Endothelial cell (in vitro differentiated cells): ENCODE measurements at places on chromosomes 7 and 10.

GRCh38 chr10:17523246-17523753, 68.9 kb upstream of the ST8SIA6 start:
- DNase-seq, result no peak

DNA sequence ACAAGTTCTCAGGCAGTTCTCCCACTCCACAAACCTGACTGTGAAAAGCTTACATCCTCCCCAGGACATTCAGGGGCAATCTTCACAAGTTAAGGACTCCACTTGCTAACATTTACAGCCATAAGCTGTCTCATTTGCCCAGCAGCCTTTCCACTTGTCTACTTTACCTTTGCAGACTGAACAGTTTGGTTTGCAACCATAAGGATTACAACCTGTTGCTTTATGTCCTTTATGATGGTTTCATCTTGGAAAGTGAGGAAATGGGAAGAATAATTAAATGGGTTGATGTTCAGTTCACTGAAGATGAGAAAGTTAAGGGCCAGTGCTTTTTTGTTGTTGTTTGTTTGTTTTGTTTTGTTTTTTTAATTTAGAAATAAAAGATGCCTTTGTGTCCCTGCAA, 92.4 kb downstream of the FAM204A start:
- no peak for DNase-seq

DNA sequence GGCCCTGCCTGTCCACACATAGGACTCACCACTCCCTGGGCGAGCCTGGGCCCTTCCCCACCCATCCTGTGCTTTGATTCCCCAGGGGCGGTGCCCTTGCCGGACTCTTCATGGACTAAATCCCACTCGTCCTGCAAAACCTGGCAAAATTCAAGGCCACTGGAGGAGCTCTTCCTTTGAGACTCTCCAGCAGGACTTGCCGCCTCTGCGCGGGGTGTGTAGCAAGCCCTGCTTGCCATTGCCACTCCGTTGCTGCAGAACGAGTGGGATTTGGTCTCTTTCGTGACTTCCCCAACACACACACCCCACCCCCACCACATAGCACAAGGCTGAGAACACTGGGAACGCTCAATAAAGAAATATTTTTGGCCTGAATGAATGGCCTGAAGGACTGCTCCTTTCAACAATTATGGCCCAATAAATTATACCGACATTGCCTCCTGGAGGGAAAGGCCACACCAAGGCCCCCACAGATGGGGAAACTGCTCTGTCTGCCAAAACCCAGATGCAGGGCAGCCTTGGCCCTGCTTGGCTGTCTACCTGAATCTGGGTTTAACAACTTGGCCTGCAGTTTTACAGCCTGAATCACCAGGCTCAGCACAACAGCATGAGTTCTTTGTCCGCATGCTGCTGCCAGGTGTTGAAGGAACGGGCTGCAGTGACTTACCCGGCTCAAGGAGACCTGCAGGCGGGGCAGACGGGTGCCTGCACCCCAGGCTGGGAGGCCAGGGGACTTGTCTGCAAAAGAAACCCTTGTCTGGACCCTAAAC, 72.8 kb upstream of the KAT6B start:
- no peak for DNase-seq

DNA sequence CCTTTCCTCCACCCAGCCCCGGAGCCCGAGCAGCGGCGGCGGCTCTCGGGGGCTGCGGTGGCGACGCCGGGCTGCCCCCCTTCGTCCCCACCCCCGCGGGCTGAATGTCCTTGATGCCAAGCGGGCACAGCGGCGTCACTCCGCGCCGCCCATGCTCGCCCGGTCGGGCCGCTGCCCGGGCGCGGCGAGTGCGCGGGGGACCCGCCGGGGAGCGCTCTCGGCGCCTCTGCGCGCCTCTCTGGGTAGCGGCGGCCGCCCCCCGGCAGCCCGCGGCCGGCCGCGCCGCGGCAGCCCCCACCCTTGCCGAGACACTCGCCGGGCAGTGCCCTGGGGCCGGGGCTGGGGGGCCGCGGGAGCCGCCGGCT, 433 bp upstream of the PLXNA4 start:
- DNase-seq, result no peak

DNA sequence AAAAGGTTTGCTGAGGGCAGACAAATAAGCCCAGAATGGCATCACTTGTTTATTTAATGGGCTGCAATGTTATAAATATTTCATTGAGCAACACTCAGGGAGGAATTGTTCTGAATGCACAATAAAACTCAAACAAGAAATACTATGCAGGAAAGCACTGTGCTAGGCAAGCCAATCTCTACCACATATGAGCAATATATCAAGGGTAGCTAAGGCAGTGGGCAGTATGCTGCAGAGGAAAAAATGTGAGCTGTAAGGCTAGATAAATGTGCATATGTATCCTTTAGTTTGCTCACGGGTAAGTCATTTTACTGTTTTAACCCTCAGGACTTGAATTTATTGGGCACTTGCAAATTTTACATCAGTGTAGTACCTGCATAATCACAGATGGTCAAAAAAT, 349.6 kb downstream of the CDC14C start:
- no peak for DNase-seq

DNA sequence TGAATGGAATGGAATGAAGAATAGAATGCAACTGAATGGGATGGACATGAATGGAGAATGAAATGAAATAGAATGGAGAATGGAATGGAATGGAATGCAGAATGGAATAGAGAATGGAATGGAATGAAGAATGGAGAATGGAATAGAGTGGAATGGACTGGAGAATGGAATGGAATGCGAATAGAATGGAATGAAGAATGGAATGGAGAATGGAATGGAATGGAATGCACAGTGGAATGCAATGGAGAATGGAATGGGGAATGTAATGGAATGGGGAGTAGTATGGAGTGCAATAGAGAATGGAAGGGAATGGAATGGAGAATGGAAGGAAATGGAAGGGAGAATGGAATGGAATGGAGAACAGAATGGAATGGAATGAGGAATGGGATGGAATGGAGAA, 93.4 kb downstream of the NSUN6 start:
- no peak for DNase-seq

- no peak for DNase-seq
Observed at GRCh38 chr7:70068531-70068930, 470.3 kb downstream of the AUTS2 start.

DNA sequence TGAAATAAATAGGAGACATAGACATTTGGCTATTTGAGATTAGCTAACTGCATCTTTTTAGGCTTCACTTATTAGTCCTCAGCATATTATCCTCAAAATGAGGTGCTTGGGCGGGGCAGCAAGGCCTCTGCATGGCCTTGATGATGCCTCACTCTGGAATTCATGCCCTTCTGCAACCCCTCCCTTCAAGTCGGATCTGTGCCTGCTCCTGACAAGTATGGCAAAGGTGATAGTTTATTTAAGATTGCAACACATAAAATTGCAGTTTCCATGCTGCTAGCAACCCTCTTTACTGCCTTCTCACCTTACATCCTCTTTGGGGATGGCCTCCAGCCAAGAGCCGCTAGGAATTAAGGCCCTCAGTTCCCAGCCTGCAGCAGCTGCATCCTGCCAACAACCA, 241.3 kb upstream of the ADARB2 start:
- DNase-seq, result no peak
